ENCODE measurements at places on chromosomes 13 and 19.

DNA sequence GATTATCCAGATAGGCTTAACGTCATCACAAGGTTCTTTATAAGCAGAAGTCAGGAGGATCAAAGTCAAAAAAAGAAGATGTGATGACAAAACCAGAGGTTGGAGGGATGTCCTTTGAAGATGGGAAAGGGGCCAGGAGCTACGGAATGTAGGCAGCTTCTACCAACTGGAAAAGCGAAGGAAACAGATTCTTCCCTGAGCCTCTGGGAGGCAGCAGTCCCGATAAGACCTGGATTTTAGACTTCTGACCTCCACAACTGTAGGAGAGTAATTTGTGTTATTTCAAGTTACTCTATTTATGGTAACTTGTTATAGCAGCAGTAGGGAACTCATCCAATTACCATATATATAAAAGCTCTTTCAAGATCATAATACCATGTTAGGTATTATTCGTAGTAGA is 98.8 kb upstream of the MYCBP2 start:
- DNase-seq = no peak

GRCh38 chr19:13588957-13589833 is 82.9 kb upstream of the CACNA1A start:
- peak; percentile 42 for DNase-seq

DNA sequence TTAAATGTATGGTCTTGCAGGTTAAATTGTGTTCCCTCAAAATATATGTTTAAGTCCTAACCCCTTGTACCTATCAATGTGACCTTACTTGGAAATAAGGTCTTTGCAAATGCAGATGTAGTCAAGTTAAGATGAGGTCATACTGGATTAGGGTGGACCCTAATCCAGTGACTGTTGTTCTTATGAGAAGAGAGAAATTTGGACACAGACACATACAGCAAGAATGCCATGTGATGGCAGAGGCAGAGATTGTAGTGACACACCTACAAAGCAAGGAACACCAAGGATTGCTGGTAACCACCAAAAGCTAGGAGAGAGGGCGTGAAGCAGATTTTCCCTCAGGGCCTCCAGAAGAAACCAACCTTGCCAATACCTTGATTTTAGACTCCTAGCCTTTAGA is 50.2 kb downstream of the LACC1 start:
- DNase-seq = no peak

DNA sequence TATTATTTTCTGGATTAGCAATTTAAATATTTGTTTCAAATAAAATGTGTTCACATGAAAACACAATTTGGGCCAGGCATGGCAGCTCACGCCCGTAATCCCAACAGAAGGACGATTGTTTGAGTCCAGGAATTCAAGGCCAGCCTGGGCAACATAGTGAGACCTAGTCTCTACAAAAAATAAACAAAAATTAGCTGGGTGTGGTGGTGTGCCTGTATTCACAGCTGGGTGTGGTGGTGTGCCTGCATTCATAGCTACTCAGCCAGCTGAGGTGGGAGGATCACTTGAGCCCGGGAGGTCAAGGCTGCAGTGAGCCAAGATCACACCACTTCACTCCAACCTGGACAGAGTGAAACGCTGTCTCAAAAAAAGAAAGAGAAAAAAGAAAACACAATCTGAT is 46.4 kb downstream of the KPNA3 start:
- no peak for DNase-seq

DNA sequence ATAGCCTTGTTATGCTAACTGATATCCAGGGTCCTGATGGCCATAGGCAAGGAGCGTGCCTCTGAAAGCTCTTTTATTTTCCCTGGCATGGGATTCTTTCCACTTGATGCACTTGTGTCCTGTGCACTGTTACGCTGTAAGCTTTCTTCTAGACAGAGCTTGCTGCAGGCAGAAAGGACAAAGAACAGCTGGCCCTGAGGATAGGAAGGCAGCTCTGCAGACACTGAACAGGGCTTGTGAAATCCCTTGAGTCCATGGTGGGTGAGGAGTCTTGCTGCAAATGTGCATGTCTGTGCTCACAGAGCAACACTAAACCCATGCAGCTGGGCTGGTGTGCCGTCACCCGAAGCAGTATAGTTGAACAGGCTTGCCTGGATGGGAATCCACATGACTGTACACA is 126.6 kb downstream of the AKAP11 start:
- no peak for DNase-seq
